A549 (cell line): ENCODE measurements at places on chromosomes 6 and 20.

DNA sequence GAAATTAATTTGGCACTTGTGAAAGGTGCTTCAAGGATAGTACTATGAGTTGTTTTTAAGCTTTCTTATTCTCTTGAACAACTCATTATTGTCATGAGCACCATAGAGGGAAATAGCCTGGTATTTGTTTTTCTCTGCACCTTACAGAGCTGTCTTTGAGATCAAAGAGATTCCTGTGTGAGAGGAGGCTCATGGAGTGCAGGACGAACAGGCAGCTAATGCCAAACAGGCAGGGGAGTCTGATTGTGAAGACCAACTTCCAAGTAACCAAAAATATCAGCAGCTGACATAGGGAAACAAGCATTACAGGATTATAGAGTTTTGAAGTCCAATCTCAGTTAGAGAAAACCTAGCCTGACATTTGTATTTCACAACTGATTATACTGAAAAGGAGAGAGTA, 110.6 kb upstream of the TENT5A start:
- DNase-seq: no peak

GRCh38 chr6:40755749-40756452, 168.7 kb upstream of the LRFN2 start:
- DNase-seq: no peak

GRCh38 chr6:135498185-135498841, 773 bp upstream of the AHI1 start:
- DNase-seq: peak; percentile 43

- no peak for DNase-seq
Observed at GRCh38 chr6:140178935-140179334, 804.5 kb upstream of the CITED2 start.

DNA sequence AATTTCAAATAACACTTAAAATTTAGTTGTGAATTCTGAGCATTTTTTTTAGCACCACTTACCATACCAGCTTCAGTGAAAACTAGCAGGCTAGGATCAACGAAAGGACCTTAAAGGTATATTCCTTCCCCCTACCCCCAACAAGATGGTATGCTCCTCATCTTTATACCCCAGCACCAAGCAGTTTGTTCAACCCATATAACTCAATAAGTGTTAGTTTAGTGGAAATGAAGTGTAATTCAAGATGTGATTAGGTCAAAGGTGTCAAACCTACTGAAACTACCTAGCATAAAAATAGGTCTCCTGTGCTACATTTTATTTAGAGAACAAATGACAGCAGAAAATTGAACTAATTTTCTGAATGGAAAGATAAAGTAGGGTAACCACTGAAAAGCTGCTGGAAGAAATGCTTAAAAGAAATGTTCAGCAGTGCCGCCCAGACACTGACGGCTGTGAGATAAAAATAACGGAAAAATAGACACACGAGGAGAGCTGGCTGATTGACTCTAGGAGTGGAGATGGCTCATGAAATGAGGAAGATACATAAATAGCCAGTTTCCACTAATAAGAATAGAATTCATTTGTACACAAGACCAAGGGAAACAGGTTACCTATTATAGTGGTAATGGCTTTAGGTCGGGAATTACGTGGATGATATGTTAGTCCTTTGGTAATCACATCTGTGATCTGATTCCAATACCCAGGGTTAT, 94.8 kb downstream of the IPCEF1 start:
- no peak for DNase-seq

DNA sequence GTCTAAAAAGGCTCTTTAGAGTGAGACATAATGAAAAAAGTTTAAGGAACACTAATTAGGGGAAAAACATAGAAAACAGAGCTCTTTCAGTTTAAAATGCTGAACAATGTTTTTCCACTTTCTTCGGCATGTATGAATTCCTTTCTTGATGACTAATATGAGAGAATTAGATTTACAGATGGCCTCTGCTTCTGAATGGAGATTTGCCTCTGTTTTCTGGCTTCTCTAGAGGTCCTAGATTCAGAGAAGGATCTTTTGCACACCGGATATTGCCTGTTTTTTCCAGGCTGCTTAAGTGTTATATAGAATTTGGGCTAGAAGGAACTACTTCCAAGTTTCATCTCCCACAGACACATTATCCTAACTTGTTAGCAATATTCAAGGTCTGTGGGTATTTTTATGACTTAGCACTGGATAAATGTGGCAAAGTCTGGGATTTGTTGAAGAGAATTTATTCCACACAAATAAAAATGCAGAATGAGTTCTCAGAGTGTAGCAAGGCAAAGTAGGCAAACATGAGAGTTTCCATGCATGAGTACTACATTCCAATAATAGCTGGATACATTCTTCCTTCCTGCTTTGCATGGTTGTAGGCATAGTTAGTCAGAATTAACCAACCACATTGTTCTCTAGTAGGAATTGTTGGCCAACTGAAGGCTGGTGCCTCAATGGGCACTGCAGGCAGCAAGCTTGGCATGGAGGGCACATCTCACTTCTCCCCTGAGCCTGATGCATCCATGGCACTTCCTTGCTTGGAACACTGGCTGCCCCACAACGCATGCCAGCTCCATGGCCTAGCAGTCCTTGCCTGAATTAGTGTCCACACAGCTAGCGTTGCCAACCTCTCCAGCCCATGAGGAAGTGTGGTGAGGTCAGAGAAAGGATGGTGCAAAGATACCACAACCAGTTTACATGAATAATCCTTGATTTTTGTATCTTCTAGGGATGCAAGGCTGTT, 224.2 kb downstream of the CLIC5 start:
- DNase-seq: no peak

DNA sequence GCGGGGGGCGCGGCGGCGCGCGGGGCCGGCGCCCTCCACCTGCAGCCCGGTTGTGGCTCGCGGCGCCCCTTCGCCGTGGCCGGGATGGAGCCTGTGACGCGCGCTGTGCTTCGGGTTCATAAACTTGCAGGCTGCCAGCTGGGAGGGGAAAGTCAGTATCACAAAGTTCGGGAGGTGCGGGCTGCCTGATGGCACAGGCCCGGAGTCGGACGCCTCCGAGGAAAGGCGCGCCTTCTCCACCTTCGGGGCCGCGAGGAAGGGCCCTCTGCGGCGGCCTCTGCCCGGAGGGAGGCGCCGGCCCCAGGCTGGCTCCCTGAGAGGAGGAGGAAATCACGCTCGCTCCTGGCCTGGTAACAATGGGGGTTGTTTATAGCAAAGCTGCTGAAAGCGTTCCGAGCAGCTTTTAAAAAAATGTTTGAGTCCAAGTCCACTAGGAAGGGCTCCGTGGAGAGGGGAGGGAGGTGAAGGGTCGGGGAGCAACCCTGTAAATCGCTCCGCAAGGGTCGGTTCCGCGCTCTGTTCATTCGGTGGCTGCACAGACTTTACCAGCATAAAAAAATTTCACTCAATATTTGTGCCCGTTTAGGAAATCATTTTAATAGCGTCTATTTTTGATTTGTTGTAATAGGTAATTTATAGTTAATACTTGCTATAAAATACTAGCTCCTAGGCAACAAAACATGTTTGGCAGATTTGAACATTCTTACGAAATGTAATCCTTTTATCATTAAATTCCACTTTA, 1.0 kb downstream of the AFDN start:
- peak; percentile 19 for DNase-seq
